ENCODE measurements at places on chromosomes 1 and 21. TPM values are rescaled to one million over a fixed set of nuclear protein-coding genes. Genes with fewer than 3 reads are reported as not detected.

Gene ZNF669
- total RNA-seq = 8.0 TPM

Gene NEK2
- 9.5 TPM for total RNA-seq

Gene CASZ1
- total RNA-seq = under 0.01 TPM

Gene RHBDL2
- not detected for total RNA-seq

Gene SETSIP
- total RNA-seq = 0.46 TPM
